ENCODE measurements at places on chromosomes 2 and 18. TPM values are rescaled to one million over a fixed set of nuclear protein-coding genes. Genes with fewer than 3 reads are reported as not detected.

The PLEKHH2 gene
- 6.9 TPM for polyA plus RNA-seq

The POTEF gene
- polyA plus RNA-seq: not detected

The KCNS3 gene
- polyA plus RNA-seq: 2.8 TPM

The NETO1 gene
- polyA plus RNA-seq: 0.06 TPM

The ERICH2 gene
- polyA plus RNA-seq: not detected

The CNRIP1 gene
- polyA plus RNA-seq: 58.7 TPM

The PAPOLG gene
- 9.1 TPM for polyA plus RNA-seq

The UGT1A3 gene
- not detected for polyA plus RNA-seq

The RNU2-63P gene
- not detected for polyA plus RNA-seq

The ARHGEF4 gene
- polyA plus RNA-seq: 0.66 TPM

The RGPD4 gene
- not detected for polyA plus RNA-seq

The GPR75 gene
- 1.4 TPM for polyA plus RNA-seq

The DSG4 gene
- polyA plus RNA-seq: not detected

The CXXC1 gene
- 19.4 TPM for polyA plus RNA-seq

The GPAT2 gene
- polyA plus RNA-seq: 1.1 TPM

The ALPP gene
- polyA plus RNA-seq: not detected

The PSD4 gene
- 1.4 TPM for polyA plus RNA-seq

The IL36A gene
- polyA plus RNA-seq: not detected

The SERPINB12 gene
- polyA plus RNA-seq: not detected

The PPP1R1C gene
- 0.70 TPM for polyA plus RNA-seq

The KDM3A gene
- 26.0 TPM for polyA plus RNA-seq

The DTNA gene
- 49.8 TPM for polyA plus RNA-seq

The RELCH gene
- 13.1 TPM for polyA plus RNA-seq

The ACMSD gene
- polyA plus RNA-seq: not detected

The IL1R2 gene
- polyA plus RNA-seq: 0.51 TPM

The PMAIP1 gene
- 8.5 TPM for polyA plus RNA-seq

The MARCHF4 gene
- 7.3 TPM for polyA plus RNA-seq

The MLPH gene
- 4.8 TPM for polyA plus RNA-seq

The DLX1 gene
- 0.43 TPM for polyA plus RNA-seq

The PLB1 gene
- polyA plus RNA-seq: 0.75 TPM

The TIGD1 gene
- polyA plus RNA-seq: 2.5 TPM

The TRAK2 gene
- polyA plus RNA-seq: 73.2 TPM

The EMX1 gene
- not detected for polyA plus RNA-seq

The HOXD10 gene
- not detected for polyA plus RNA-seq

The TXNDC2 gene
- polyA plus RNA-seq: 0.11 TPM

All from fibroblast of lung (primary cell).